ENCODE measurements at places on chromosomes 11 and 22.

GRCh38 chr11:126515501-126515900, 160.0 kb downstream of the ST3GAL4 start:
- DNase-seq: no peak

DNA sequence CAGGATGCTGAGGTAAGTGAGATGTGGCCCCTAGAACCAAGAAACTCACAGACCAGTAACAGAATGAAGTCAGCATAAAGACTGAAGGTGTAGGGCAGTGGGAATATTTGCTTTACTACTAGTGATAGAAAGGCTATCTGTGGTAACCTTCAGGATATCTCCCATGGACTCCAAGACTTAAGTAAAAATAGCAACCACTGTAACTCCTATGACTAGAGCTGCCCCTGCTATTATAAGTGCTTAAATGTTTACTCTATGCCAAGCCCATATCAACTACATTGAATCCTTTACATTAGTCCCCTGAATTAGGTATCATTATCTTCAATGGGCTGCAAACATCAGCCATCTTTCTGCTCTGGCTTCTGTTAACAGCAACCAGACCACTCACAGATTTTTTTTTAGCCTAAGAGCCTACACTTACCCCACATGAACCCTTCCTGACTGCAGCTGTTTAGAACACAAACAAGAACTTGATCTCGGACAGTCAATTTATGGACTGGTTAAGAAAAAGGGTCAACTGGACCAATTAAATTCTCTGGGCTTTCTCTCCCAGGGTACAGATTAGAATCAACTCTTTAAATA, 335.1 kb upstream of the API5 start:
- DNase-seq: no peak

GRCh38 chr11:118609380-118610224, 2.2 kb downstream of the PHLDB1 start:
- peak; percentile 37 for DNase-seq

DNA sequence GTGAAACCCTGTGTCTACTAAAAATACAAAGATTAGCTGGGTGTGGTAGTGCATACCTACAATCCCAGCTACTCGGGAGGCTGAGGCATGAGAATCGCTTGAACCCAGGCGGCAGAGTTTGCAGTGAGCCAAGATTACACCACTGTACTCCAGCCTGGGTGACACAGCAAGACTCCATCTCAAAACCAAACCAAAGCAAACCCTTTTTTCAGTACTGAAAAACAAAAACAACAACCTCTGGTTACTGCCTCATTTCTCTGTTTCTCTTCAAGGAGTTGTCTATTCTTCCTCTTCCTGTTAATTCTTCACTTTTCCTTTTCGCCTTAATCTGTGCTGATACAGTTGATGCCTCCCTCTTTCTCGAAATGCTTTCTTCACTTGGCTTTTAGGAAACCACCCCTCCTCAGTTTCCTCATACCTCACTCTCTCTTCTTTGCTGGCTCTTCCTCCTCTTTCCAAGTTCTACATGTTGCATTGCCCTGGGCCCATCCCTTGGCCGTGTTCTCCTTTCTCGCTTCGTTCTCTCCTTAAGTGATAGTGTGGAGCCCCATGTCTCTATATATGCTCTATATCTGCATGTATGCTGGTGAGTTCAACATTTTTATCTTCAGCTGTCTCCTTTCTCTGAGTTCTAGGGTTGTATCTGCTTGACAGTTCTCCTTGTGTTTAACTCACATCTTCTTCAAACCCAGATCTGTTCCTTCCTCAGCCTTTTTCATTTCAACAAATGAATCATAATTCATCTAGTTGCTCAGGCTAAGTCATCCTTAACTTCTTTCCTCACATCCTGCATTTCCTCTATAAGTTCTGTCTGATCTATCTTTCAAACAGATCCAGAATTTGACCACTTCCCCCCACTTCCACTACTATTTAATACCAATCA, 37.1 kb downstream of the NUCB2 start:
- DNase-seq: no peak

DNA sequence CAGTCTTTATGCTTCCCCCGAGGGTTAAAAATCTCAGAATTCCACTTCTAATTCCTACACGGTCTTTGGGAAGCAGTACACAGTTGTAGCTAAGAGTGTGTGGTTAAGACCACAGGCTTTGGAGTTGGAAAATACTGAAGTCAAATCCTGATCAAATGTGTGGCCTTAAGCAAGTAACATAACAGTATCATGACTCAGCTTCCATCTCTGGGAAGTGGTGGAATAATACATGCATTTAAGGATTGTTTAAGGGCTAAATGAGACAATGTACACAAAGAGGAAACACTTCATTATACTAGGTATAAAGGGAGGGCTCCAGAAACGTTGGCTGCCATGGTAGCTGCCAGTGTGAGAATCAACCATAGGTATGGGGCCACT, 71.5 kb downstream of the FAT3 start:
- DNase-seq: no peak

DNA sequence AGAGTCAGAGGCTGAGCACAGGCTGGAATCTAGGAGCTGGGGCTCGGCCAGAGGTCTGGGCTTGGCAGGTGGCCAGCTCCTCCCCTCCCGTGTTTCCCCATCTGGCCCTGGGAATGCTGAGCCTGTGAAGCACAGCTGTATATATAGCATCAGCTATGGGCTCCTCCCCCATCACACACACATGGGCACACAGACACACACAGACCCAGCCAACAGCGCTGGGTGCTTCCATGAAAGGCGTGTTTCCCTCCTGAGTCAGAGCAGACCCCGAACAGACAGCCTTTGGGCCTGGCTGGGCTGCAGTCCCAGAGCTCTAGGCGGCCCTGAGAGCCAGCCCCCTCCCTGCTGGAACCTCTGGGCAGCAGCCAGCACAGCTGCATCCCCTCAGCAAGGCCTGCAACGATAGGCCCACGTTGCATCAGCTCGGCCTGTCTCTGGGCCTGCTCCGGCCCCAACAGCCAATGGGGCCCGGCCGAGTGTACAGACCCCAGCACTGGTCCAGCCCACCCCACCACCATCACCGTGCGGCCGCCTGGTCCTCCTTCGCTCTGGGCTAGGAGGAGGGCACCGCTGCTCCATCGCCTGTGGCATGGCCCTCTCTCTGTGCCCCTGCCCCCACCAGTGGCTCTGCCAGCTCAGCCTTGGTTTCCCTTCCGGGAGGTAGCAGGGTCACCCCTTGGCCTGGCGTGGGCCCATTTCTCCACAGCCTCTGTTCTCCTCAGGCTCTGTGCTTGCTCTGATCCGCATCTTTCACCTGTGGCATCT, 7.6 kb upstream of the SERPINH1 start:
- peak; percentile 93 for DNase-seq

DNA sequence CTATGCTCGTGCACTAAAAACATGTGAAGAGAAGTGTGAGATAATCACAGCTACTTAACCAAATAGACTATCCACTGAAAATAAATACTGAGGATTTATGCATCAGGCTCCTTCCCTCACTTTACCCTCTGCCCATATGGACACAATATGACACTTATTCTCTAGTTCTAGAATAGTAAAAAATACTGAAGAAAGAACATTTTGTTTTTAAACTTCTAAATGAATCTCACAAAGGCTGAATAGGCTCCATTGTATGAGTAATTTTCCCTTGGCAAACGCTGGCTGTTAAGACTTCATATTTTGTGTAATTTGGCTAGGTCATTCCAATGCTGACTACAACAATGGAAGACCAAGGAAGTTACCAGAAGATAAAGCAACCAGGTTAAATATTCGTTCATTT, 9.9 kb downstream of the HPS5 start:
- no peak for DNase-seq

- DNase-seq: no peak
Observed at GRCh38 chr11:37409124-37409523, 811.1 kb upstream of the RAG2 start.

- DNase-seq: no peak
Observed at GRCh38 chr22:49447837-49448236, 379.8 kb downstream of the BRD1 start.

DNA sequence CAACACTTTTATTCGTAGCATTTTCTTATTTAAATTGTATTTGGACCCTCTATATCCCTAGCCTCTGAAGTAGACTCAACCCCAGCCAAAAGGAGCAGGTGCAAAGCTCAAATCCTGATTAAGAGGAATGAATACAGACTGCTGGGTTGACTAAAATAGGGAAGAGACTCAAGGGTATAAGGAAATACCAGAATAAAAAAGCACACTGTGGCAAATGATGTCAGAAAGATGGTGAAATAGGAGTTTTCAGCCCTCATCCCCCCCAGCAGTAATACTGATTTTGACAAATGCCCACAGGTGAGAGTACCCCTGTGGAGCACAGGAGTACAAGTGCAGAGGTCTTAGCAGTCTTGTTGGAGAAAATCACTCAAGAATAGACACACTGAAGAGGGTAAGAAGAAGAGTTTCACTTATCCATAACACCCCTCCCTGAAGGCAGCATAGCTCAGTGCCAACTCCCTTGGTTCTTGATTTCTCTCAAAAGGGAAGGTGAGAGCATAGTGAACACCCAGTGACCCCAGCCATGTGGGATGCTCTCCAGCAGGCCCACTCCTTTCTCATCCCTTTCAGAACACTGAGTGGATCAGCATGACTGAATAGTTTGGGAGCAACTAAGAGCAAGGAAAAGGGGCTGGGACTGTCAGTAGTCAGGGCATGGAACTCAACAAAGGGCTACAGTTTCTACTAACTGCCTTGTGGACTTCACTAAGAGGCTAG, 71.7 kb downstream of the TBC1D22A start:
- no peak for DNase-seq

GRCh38 chr11:22165759-22166513, 26.9 kb upstream of the ANO5 start:
- DNase-seq: no peak

GRCh38 chr11:6927030-6927617, 898 bp downstream of the ZNF215 start:
- DNase-seq: no peak

DNA sequence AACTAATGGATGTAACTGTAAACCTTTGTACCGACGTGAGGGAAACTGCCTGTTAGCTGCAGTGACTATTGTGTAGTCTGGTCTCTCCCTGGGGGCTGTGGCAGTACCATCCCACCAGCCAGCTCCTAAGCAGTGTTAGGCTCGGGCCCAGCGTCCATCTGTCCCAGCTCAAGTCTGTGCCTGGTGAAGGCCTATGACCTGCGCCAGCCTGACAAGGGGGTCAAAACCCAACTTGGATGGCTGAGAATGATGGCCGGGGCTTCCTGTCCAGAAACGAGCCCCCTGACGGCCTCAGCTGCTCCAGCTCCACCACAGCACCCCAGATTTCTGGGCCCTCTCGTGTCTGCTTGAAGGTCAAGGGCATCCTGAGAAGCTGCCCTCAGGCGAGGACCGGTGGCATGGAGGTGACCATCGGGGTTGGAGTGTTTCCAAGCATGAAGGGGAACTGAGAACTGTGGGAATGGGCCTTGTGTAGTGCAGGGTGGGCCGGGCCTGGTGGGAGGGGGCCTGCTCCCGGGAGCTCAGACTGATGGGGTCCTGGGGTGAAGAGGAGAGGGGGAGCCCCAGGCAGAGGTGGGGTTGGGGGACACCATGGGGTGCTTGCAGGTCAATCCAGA, 14.3 kb upstream of the SPI1 start:
- no peak for DNase-seq

DNA sequence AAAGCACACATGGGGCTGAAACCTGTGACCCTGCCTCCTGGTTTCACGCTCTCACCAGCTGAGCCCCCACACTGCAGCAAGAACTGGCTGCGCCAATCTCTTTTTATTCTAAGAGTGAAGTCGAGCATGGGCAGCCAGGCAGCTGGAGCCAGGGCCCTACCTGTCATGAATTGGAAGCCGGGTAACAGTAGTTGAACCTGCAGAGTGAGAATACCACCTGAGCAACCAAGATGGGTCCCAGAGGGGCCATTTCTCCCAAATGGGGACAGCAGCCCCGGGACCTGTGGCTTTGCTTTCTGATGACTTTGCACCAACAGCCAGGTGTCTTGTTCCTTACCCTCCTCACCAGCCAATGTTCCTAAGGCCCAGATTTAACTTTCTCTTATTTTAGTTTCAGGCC, 178.9 kb downstream of the GRIK4 start:
- DNase-seq: no peak

DNA sequence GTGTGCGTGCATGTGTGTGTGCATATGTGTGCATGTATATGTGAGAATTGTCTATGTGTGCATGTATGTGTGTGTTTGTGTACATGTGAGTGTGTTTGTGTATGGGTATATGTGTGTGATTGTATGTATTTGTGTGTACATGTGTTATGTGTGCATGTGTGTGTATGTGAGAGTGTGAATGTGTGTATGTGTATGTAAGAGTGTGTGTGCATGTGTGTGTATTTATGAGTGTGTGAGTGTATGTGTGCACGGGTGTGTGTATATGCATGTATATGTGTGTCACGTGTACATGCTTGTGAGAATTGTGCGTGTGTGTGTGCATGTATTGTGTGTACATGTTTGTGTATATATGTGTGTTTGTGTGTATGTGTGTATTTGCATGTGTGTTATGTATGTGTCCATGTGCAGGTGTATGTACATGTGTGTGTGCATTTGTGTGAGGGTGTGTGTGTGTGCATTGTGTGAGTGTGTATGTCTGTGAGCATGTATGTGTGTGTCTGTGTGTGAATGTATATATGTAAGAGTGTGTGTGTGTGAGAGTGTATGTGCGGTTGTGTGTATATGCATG, 16.0 kb downstream of the MB start:
- no peak for DNase-seq

GRCh38 chr11:70762810-70763209, 364.5 kb downstream of the CTTN start:
- no peak for DNase-seq

DNA sequence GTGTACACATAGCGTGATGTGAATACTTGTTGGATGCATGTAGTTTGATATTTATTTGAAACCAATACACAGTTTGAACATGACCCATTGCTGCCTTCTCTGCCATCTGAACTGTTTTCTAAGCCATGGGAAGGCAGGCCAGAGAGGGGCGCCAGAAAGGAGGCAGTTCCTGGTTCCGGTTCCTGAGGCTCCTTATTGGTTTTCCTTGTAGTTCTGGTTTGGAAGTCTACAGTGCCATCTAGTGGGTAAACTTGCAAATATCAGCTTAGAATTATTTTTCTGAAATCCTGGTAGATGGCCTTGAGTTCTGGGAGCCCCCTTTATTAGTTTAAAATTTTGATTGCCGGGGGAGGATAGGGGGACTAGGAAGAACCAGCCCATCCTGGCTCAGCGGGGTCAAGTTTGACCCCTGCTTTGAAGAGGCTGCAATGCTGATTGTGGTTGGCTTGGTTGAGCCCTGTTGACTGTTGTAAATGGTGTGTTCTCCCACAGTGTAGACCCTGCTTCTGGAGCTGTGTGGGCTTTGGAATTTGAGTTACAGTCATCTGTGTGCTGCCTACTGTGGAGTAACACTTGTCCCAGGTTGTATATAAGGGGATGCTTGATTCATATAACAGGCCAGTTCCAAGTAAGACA, 48.4 kb downstream of the GRAMD1B start:
- peak; percentile 30 for DNase-seq
